ENCODE measurements at places on chromosomes 6 and 20. TPM values are rescaled to one million over a fixed set of nuclear protein-coding genes. Genes with fewer than 3 reads are reported as not detected.

ARFGEF2 gene
- total RNA-seq, result 40.5 TPM

RXRB gene
- 16.7 TPM for total RNA-seq

TBX18 gene
- 1.3 TPM for total RNA-seq

MUCL3 gene
- not detected for total RNA-seq

BMP2 gene
- 0.18 TPM for total RNA-seq

SEL1L2 gene
- not detected for total RNA-seq

CST4 gene
- not detected for total RNA-seq

RNF144B gene
- total RNA-seq, result 2.8 TPM

SLC22A23 gene
- 0.56 TPM for total RNA-seq

MAP7 gene
- 0.36 TPM for total RNA-seq

UFL1 gene
- total RNA-seq, result 32.8 TPM

BTN1A1 gene
- not detected for total RNA-seq

KIF13A gene
- 51.8 TPM for total RNA-seq
